Occipital lobe (tissue), 3 donors: ENCODE measurements at places on chromosomes 12 and 14. TPM values are rescaled to one million over a fixed set of nuclear protein-coding genes. Genes with fewer than 3 reads are reported as not detected.
A peak's percentile ranks its signal among the peaks of the same experiment; 100 is the strongest.

DNA sequence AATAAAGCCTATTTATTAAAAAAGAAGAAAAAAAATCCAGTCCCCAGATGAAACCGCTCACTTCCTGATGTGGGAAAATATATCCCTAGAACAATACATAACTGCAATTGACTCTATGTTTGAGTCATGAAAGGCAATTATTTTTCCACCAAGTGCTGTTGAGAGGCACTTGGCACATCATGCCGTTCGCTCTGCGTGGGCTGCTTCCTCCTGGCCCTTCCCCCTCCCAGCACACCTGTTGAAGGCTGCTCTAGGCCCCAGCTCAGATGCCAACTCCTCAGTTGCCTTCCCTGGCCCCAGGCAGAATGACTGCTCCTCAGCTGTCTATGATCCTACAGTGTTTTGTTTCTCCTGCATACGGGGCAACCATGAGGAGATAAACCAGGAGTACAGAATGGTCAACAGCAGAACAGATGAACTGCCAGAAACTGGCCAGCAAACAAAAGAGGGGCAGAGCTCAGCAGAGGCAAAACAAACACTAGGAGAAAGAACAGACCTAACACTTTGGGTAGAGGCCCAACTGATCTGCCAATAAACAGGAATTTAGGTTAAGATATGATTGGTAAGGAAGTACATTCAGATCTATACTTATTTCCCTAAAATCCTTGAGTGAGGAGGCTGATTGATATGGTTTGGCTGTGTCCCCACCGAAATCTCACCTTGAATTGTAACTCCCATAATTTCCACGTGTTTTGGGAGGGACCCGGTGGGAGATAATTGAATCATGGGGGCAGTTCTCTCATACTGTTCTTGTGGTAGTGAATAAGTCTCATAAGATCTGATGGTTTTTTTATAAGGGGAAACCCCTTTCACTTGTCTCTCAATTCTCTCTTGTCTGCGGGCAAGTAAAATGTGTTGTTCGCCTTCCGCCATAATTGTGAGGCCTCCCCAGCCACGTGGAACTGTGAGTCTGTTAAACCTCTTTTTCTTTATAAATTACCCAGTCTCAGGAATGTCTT is 58.6 kb downstream of the SLC38A1 start:
- no peak for DNase-seq

The HPD gene
- not detected for total RNA-seq

- no peak for DNase-seq
These were observed 120.7 kb upstream of the PCED1B start for GRCh38 chr12:46958599-46959290.

The NOS1 gene
- 1.2 TPM for total RNA-seq

DNA sequence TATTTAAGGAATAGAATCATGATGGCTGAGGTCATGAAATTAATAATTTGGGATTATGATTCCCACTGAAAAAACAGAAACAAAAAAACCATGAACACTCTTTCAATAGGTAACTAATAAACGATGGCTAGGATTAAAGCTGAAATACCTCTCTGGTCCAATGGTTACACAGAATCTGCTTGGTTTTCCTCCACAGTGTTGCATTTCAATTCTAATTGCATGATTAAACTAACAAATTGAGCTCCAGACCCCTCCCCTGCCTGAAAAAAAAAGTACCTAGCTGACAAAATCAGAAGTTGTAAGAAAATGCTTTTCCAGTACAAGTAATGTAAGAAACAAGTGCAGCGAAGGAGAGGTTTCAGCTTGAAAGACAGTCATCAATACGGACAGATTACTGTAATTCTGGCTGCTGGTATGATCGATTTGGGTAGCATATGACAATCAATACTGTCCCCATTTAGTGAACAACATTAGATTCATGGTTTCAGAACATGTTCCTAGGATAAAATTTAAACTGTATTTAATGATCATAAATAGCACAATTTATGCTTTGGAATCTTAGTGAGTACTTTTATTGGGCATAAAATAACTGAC is 32.0 kb downstream of the INSM2 start:
- no peak for DNase-seq

GRCh38 chr14:94673781-94674231 is 61.6 kb downstream of the SERPINA3 start:
- DNase-seq, result no peak

The RNFT2 gene
- 36.0 TPM for total RNA-seq

GRCh38 chr12:98767248-98767647 is 122.2 kb downstream of the APAF1 start:
- peak; percentile 19 for DNase-seq

The OVCH1 gene
- 1.2 TPM for total RNA-seq

The SLCO1B1 gene
- 0.16 TPM for total RNA-seq

- DNase-seq, result peak; percentile 82
These were observed at the start of gene PLEKHH1 for GRCh38 chr14:67532998-67533753. Gene PLEKHH1 (plus strand): TSS chr14:67533290. CDS start chr14:67541868, 8,578 bp downstream.

The TCL1B gene
- not detected for total RNA-seq

The ERO1A gene
- 42.7 TPM for total RNA-seq

- DNase-seq, result no peak
These were observed 7.7 kb upstream of the HEATR5A start for GRCh38 chr14:31428011-31428410.

DNA sequence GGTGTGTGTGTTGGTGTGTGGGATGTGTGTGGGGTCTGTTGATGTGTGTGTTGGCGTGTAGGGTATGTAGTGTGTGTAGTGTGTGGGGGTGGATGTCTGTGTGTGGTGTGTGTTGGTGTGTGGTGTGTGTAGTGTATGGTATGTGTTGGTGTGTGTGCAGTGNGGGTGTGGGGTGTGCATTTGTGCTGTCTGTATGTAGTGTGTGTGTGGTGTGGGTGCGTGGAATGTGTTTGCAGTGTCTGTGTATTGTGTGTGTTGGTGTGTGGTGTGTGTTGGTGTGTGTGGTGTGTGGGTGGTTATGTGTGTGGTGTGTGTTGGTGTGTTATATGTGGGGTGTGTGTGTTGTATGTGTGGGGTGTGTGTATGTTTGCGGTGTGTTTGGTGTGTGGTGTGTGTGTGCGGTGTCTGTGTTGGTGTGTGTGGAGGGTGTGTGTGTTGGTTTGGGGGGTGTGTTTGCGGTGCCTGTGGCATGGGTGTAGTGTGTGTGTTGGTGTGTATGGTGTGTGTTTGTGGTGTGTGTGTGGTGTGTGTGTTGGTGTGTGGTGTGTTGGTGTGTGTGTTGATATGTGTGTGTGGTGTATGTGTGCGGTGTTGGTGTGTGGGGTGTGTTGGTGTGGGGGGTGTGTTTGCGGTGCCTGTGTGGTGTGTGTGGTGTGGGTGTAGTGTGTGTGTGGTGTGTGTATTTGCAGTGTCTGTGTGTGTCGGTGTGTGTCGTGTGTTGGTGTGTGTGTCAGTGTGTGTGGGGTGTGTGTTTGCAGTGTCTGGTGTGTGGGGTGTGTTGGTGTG is 14.7 kb downstream of the MLXIP start:
- no peak for DNase-seq

The GPR65 gene
- total RNA-seq, result 0.47 TPM

The LRRIQ1 gene
- 7.0 TPM for total RNA-seq

DNA sequence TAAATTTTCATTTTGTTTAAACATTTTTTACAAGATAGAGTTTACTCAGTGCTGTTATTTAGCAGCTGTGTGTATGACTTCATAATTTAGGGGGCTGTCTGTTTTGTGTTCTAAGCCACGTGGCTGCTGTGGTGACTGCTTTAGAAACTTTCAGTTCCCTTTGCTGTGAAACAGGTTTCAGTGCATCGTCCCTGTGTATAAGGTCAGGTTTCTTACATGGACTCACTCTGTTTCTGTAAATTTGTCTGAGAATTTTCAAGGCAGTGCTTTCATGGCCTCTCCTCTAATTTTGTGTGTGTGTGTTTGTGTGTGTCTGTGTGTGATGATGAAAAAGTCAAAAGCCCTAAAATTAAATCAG is 32.4 kb downstream of the BICD1 start:
- no peak for DNase-seq

DNA sequence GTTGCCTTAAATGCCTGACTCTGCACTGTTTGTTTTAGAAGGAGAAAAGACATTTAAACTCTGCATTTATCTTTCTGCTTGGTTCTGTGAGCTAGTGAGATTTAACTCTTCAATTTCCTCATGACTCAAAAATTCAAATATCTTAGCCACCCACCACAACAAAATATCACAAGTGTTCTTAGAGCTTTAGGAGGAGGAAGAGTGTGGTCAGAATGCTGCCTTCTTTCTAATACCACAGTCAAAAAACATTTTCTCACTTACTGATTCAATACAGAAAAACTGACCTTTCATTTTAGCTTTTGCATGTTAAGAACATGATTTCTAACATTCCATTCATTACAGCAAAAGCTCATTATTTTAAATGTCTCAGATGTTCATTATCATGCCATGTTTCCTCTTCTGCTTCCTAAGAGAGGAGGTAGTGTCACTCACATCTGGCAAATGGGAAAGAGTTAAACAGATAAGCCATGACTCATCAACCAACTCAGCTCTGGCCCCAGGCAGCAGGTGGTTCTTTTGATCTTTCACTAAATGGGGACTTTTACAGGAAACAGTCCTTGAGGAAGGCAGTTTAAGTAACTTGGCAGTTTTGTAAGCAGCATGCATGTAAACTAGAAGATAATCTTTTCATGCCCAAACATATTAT is 56.4 kb upstream of the RNU6-8 start:
- no peak for DNase-seq

The IPO8 gene
- total RNA-seq, result 58.5 TPM

- no peak for DNase-seq
These were observed 14.4 kb downstream of the ANHX start for GRCh38 chr12:133221241-133221640.
